NCI-H510A treated with DMSO at 0.1 percent for 48 hours (cell line): ENCODE measurements at places on chromosomes 4 and X.
A peak's percentile ranks its signal among the peaks of the same experiment; 100 is the strongest.

DNA sequence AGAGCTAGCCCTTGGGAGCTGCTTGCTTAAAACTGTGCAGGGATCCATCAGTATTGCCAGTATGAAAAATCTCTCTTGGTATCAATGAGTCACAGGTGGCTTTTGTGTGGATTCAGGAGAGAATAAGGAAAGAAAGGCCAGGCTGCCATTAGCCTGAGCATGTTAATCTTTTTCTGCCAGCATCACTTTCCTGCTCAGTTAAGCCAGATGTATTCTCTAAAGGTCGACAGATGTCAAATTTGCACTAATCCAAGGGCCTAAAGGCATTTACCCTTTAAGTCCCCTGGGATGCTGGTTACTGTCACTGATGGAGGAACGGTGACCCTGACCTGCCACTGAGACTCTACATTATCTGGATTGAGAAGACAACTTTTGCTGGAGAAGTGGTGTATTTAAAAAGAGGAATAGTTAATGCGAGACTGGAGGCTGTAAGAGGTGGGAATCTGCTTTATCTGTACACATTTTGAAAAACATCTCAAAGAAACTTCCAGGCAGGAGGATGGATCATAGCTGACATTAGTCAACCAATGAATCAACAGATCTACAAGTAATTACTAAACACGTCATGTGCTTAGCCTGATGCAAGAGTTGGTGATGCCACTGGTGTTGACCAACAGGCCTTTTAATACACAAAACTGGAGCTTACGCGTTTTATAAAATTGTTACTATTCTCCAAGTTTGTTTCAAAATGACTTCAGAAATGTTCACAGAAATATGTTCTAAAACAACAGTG is 241.4 kb upstream of the ANXA3 start:
- DNase-seq: no peak

- no peak for DNase-seq
Observed at GRCh38 chrX:4320436-4320947, 607.0 kb upstream of the PRKX start.

GRCh38 chrX:53279296-53280237 is 1.8 kb downstream of the IQSEC2 start:
- no peak for DNase-seq

GRCh38 chrX:85084770-85085393 is 81.2 kb downstream of the APOOL start:
- peak; percentile 30 for DNase-seq

- DNase-seq: no peak
Observed at GRCh38 chr4:70808151-70808550, 31.5 kb downstream of the GRSF1 start.

- DNase-seq: no peak
Observed at GRCh38 chrX:65536291-65536690, 1.7 kb upstream of the LAS1L start.

DNA sequence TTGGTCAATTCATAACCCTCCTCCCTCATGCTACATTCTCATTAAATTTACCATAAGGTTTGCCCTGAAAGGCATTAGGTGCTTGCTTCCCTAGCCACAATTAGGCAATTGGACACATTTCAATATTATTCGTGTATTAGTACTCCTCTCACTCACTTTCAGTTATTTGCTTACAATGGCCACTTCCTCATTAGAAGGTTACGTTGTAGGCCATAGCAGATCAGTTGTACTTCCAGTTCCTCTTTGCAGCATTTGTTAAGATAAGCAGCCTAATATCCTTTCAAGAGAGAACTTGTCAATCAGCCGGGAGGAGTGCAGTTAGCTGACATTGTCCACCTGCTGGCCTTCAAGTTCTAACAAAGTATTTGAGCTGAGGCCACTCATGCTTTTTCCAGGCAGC is 1017.2 kb downstream of the PCDH7 start:
- DNase-seq: no peak

GRCh38 chr4:154528869-154529268 is 21.3 kb downstream of the PLRG1 start:
- no peak for DNase-seq

- DNase-seq: no peak
Observed at GRCh38 chr4:154004016-154004415, 215.1 kb upstream of the SFRP2 start.

GRCh38 chr4:3257103-3257555 is 8.2 kb downstream of the MSANTD1 start:
- peak; percentile 52 for DNase-seq

DNA sequence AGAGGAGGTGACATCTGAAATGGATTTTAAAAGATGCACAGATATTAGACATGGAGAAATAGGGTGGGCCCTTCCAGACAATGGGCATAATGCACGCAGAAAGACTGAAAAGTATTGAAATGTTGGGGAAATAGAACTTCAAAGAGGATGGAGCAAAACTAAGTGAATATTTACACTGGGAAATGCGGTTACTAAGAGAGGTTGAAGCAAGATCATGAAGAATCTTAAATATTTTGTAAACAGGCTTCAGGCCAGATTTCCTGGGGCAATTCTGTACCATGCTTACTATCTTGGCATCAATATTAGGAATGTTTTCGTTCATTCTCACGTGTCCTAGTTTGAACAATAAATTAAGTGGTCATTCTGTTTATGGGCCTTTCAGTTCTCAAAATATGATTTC is 216.3 kb downstream of the ADAMTS3 start:
- no peak for DNase-seq

GRCh38 chr4:183830438-183830985 is 74.6 kb upstream of the STOX2 start:
- DNase-seq: no peak

- no peak for DNase-seq
Observed at GRCh38 chr4:182741914-182742313, 175.3 kb downstream of the DCTD start.

DNA sequence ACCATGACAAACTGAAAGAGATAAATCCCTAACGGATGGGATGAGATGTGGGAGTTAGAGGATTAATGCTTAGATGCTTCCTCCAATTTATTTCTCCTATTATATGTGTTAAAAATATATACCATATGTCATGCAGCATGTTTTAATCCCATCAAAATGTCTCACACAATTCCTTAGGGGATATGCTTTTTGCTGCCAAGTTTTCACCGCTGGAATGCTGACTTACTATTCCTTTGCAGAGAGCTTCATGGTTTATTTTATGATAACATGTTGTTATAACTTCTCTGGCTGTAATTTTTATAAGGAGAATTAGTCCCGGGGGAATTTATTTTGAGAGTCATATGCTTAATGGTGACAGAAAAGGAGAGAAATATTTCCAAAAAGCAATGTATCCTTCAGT is 670.3 kb downstream of the IL1RAPL1 start:
- no peak for DNase-seq

- DNase-seq: peak; percentile 5
Observed at GRCh38 chrX:70605352-70605751, 160.7 kb downstream of the DLG3 start.

- no peak for DNase-seq
Observed at GRCh38 chr4:187569871-187570270, 425.7 kb upstream of the ZFP42 start.

DNA sequence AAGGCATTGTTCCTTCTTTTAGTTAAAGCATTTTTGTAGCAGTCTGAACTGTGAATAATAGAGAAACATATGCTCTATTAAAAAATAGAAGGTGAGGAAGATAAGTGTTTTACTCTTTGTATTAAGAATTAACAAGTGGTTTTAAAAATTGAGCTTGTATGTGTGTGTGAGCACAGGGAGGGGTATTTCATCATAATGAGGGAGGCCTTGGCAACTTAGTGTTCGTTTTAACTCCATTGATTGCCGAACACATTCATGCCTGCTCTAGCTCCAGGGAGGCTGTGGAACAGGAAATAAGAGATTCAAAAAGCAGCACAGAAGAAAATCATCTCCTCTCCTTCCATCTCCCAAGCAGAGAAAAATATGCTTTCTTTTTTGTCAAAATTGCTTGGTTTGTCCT is 14.8 kb downstream of the SHROOM3 start:
- DNase-seq: no peak

- DNase-seq: peak; percentile 13
Observed at GRCh38 chrX:69285881-69286564, 120.8 kb upstream of the PJA1 start.

DNA sequence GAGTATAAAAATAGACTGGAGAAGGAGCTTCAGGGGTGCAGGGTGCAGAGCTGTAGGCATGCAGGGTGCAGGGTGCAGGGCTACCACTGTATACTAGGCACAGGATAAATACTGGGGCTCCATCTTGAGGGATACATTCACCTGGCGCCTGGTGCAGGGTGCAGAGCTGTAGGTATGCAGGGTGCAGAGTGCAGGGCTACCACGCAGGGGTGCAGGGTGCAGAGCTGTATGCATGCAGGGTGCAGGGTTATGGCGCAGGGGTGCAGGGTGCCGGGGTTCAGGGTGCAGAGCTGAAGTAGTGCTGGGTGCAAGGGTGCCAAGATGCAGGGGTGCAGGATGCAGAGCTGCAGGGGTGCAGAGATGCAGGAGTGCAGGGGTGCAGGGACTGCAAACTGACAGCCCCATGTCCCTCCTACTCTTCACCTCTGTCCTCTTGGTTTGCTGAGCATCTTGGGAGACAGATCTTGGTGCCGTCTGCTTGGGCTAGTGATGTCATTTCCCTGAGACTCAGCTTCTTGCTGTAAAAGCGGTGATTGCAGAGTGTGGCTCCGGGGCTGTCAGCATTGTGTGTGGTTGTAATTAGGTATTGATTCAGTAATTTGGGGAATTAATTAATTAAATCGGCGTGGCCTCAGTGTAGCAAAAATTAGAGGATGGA is 91.2 kb downstream of the ADRA2C start:
- no peak for DNase-seq

- no peak for DNase-seq
Observed at GRCh38 chrX:138026211-138026610, 460.3 kb downstream of the ZIC3 start.

DNA sequence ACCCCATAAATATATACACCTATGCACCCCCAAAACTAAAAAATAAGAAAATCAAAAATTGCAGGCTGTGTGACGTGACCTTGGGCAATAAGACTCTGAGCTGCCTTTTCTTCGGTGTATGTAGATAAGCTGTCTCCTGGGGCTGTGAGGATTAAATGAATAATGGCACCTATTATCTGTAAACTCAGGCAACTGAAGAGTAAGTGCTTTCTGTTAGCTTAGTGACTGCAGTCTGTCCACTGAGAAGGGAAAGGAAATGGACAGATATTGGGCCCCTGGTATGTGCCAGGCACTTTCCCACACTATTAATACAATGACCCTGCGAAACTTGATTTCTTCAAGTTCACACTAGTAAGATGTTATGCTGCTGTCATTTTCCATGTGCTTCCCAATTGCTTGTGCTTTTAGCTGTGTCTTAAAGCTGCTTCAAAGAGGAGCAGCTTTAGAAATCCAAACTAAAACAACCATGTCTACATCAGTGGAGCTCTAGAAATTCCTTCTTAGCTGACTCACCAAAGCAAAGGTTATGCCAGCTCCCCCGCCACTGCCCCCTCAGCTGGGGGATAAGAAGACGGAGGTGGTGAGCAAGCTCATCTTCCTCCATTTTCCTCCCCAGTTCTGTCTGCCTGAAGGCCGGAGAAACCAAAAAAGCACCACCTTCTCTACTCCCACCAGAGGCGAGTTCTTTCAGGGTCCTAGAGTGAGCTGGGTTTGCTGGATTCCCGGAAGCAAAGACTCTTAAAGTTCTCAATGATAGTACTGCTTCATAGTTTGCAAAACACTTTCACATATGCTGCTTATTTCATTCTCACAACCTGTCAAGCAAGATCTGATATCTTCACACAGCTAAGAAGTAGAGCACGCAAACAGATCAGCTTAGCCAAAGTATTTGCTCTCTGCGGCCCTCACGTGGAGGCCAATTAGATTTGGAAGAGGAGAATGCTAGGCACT is 8.8 kb upstream of the DGAT2L6 start:
- DNase-seq: no peak

- no peak for DNase-seq
Observed at GRCh38 chr4:141021397-141022110, 111.7 kb downstream of the RNF150 start.

DNA sequence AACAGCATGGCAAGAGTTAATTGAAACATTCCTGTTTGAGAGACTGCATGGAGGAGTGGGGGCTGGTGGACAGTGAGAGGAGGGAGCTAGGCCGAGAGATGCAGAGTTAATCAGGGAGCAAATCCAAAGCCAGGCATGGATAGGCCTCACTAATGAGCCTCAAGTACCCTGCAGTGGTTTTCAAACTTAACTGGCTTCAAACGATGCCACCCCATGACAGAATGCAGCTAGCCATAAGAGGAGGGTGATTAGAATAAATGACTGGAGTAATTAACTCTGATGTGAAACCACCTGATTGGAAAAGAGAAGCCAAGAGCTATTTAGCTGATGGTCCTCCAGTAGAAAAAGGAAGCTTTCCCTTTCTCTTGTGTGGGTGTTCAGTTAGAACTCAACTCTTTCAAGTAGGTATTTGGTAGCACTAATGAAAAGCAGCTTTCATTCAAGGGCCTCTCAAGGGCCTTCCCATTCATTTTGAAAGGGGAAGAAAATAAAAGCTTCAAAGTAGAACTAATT is 215.4 kb upstream of the MAB21L2 start:
- DNase-seq: peak; percentile 74

DNA sequence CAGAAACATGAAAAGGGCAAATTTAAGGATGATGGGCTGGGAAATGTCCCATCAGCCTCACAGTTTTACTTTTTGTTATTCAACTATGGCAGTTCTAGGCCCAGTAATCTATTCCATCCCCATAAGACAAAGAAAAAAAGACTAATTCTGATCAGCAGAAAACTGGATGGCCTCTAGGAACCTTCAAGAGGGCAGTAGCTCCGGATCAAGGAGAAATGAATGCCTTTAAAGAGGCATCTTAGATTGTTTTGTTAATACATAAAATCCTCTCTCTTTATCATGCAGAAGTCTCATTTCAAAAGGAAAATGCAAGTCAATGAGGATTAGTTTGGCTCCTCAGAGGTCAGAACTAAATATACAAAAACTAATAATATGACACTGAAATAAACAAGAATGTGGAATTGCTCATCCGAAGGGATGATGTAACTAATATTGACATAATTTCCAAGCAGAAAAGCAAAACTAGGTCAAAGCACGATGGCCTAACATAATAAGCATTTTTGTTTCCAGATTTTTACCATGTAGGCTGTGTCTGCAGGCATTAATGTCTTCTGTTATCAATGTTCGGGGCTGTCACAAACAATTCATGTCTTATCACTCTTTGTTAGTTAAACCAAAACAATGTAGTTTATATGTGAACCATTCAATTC is 8.8 kb downstream of the MID1 start:
- no peak for DNase-seq

GRCh38 chr4:88659055-88659889 is 38.4 kb downstream of the NAP1L5 start:
- DNase-seq: peak; percentile 31

GRCh38 chr4:84085986-84086385 is 413.1 kb downstream of the NKX6-1 start:
- DNase-seq: no peak

- DNase-seq: no peak
Observed at GRCh38 chr4:176313596-176314336, 6.0 kb upstream of the SPCS3 start.

- DNase-seq: no peak
Observed at GRCh38 chr4:122038896-122039295, 87.0 kb upstream of the TRPC3 start.

DNA sequence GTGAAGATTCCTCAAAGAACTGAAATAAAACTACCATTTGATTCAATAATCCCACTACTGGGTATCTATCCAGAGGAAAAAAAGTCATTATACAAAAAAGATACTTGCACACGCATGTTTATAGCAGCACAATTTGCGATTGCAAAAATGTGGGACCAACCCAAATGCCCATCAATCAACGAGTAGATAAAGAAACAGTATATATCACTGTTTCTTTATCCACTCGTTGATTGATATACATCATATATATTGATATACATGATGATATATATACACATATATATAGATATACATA is 13.6 kb upstream of the AFP start:
- no peak for DNase-seq

GRCh38 chr4:122086338-122087065 is 65.6 kb upstream of the BLTP1 start:
- peak; percentile 23 for DNase-seq
